ENCODE measurements at places on chromosomes 1 and 21. TPM values are rescaled to one million over a fixed set of nuclear protein-coding genes. Genes with fewer than 3 reads are reported as not detected.

Gene OR2T33
- not detected for total RNA-seq

GRCh38 chr1:231266811-231267322, 25.9 kb downstream of the GNPAT start:
- H3K27me3 ChIP-seq, result no peaks in the 10 kb centered on the region
- DNase-seq, result no peak
- no peaks in the 10 kb centered on the region for H3K36me3 ChIP-seq
- H3K4me3 ChIP-seq, result no peak overlapping the region
- H3K4me1 ChIP-seq, result no peaks in the 10 kb centered on the region

Gene C1orf94
- not detected for total RNA-seq

DNA sequence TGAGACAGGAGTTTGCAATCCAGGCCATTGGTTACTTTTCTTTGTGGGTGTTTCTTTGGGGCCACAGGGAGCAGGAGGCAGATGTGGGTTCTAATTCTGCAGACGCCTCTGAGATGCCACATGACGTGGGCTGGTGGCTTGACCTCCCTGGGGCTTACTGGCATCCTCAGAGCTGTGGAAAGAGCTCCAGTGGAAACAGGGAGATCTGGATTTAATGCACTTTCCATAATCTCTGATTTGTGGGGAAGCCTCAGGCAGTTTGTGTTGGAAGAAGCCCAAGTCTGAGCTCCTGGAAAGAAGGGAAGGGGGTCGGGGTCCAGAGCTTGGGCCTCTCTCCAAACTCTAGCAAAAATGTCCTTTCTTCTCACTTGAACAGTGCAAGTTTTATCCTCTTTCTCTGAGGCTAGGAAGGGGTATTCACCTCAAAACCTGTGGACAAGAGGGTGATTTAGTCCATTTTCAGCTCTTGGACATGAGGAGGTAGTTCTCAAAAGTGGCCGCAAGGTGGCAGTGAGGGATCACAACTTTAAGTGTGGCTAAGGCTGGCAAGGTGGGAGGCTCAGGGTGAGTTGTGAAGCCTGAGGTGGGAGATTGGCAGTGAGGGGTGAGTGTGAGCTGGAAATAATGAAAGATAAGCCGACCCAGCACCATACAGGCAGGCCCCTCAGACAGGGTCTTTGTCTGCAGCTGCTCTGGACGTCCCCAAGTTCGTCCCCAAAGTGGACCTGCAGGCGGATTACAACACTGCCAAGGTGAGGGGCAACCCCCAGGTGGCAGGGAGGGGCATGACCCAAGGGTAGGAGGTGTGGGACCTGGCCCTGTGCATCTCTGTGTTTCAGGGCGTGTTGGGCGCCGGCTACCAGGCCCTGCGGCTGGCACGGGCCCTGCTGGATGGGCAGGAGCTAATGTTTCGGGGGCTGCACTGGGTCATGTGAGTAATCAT, 9.2 kb downstream of the IKBKE start:
- no peaks in the 10 kb centered on the region for H3K27me3 ChIP-seq
- H3K4me1 ChIP-seq, result no peaks in the 10 kb centered on the region
- no peaks in the 10 kb centered on the region for H3K36me3 ChIP-seq
- DNase-seq, result peak; percentile 88

Gene THEM4
- 11.8 TPM for total RNA-seq

Gene SH3BGR
- 35.7 TPM for total RNA-seq

- peak; percentile 51 for DNase-seq
- no peak overlapping the region for H3K4me3 ChIP-seq
- H3K36me3 ChIP-seq, result no peaks in the 10 kb centered on the region
- H3K27me3 ChIP-seq, result no peaks in the 10 kb centered on the region
- H3K4me1 ChIP-seq, result no peaks in the 10 kb centered on the region
- no peak overlapping the region for H3K27ac ChIP-seq
Observed at GRCh38 chr1:225465793-225466517, 38.1 kb upstream of the LBR start.

DNA sequence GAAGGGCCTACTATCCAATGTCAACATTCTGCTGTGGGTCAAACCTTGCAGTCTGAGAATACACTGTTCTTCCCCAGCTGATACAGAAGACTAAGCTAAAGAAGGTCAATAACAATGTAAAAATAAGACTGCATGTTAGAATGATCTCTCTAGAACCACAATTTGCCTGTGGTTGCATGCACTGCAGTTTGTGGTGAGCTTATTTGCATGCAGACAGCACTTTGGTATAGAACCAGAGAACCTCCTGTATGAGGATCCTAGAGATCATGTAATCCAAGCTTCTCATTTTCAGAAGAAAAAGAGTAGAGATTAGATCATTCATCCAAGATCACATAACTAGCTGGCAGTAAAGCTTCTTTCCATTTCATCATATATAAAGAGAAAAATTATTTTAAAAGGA, 15.8 kb downstream of the SYNJ1 start:
- no peak overlapping the region for H3K27ac ChIP-seq
- H3K36me3 ChIP-seq, result no peaks in the 10 kb centered on the region
- no peaks in the 10 kb centered on the region for H3K27me3 ChIP-seq
- no peak for DNase-seq

DNA sequence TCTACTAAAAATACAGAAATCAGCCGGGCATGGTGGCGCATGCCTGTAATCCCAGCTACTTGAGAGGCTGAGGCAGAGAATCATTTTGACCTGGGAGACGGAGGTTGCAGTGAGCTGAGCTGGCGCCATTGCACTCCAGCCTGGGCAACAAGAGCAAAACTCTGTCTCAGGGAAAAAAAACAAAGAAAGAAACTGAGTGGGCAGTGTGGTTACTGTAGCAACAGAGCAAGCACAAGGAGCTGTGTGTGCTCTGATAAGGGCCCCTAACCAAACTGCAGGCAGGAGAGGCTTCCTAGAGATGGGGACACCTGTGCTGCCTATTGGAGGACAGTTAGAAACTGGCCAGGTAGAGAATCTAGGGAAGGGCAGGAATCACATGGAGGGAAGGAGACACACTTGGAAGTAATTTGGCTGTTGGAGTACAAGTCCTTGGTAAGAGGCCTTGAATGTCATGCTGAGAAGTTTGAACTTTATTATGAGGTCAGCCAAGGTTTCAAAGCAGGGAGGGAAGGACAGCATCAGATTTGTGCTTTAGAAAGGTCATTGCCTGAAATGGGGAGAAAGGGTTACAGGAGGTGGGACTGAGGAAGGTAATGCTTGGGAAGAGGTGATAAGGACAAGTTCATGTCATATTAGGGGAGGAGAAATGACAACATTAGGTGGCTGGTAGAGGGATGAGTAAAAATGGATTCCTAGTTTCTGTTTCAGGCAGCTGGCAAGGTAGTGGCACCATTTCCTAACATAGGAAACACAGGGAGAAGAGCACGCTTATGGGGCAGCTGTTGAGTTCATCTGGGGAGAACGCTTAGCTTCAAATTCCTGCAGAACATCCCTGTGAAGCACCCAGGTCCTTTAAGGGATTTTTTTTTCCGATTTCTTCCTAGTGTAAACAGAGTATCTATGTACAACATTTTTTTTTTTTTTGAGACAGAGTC, 69.2 kb upstream of the ARTN start:
- H3K27ac ChIP-seq, result no peak overlapping the region
- H3K4me3 ChIP-seq, result no peak overlapping the region
- no peak for DNase-seq
- H3K27me3 ChIP-seq, result no peaks in the 10 kb centered on the region

DNA sequence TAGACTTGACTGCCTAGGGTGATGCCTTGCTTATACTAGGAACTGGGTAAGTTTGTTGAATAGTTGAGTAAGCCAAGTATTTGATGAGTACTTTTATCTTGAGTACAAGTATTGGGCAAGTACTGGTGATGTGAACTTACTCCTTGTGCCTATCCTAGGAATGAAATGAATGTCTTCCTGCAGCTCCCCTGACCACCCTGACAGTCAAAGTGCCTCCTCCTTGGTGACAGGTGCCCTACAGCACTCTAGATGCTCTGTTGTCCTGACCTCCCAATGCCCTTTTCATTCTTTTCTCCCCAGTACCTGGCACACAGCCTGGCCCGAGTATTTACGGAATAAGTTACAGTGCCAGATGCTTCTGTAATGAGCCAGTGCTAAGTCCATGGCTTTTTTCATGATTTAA, 25.5 kb downstream of the PCSK9 start:
- H3K27me3 ChIP-seq, result no peaks in the 10 kb centered on the region
- H3K27ac ChIP-seq, result peak overlapping the region; percentile 45
- no peak for DNase-seq
- no peaks in the 10 kb centered on the region for H3K36me3 ChIP-seq
- H3K4me3 ChIP-seq, result no peak overlapping the region

Gene SIKE1
- 40.1 TPM for total RNA-seq

GRCh38 chr1:206502403-206502802, 4.9 kb upstream of the RASSF5 start:
- H3K27me3 ChIP-seq, result no peaks in the 10 kb centered on the region
- no peak overlapping the region for H3K4me3 ChIP-seq
- no peak overlapping the region for H3K27ac ChIP-seq
- peak; percentile 50 for DNase-seq

- no peaks in the 10 kb centered on the region for H3K36me3 ChIP-seq
- DNase-seq, result no peak
- no peak overlapping the region for H3K27ac ChIP-seq
- H3K27me3 ChIP-seq, result no peaks in the 10 kb centered on the region
- no peak overlapping the region for H3K4me3 ChIP-seq
Observed at GRCh38 chr1:13679651-13680050, 20.3 kb upstream of the PRDM2 start.

DNA sequence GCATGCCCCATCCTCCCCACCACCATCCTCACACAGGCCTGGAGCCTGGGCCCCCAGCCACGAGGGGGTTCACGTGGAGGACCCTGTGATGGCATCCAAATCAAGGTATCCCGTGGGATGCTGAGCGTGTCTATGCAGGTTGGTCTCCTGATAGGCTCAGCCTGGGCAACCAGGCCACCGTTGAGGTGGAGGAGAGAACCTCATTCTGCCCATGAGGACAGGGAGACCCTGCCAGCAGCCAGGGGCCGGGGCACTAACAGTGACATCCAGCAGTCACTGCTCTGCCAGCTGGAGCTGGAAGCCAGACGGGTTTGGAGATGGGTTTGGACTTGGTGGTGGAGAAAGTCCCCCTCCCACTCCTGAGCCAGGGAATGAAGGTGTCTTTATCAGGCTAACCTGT, 582.8 kb downstream of the MATN1 start:
- no peak overlapping the region for H3K27ac ChIP-seq
- H3K4me1 ChIP-seq, result no peaks in the 10 kb centered on the region
- DNase-seq, result no peak
- H3K36me3 ChIP-seq, result no peaks in the 10 kb centered on the region

Gene HFM1
- 1.2 TPM for total RNA-seq

Gene VAV3
- 7.2 TPM for total RNA-seq

GRCh38 chr1:160093624-160094290, 4.7 kb downstream of the IGSF8 start:
- no peaks in the 10 kb centered on the region for H3K27me3 ChIP-seq
- DNase-seq, result no peak
- H3K4me1 ChIP-seq, result no peaks in the 10 kb centered on the region
- peaks cover 3% of the 10 kb centered on the region for H3K36me3 ChIP-seq

DNA sequence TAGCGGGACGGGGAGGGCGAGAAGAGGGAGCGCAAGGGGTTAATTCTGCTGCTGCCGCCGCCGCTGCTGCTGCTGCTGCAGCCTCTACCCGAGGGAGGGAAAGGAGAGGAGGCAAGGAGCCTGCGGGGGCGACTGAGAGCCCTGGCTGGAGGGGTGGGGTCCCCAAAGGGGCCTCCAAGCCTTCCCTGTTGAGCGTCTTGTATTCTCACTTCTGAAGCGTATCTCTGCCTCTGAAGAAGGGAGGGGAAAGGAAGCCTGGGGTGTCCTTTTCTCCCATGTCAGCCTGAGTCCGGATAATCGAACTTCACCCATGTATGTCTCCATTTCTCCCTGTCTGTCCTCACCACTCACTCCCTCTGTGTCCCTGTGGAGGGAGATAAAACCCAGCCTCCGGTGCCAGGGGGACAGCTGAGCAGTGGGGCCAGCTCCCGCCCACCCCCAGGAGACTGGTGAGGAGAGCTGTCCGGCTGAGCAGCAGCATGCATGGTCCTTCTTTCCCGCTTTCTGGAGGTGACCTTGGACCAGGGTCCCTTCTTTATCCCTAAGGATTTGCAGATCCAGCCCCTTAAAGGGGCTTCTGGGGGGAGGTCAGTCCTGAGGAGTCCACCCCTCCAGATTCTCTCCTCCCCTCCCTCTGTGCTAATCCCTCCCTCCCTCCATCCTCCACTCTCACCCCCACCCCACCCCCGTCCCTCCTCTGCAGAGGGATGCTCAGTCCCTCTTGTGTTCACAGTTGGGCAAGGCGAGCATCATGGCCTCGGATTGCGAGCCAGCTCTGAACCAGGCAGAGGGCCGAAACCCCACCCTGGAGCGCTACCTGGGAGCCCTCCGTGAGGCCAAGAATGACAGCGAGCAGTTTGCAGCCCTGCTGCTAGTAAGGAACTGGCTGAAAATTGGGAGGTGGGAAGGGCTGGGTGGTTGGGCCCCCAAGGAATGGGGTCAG, 1.0 kb downstream of the NCDN start:
- H3K27me3 ChIP-seq, result no peaks in the 10 kb centered on the region
- H3K4me3 ChIP-seq, result peak overlapping the region; percentile 50
- H3K4me1 ChIP-seq, result no peaks in the 10 kb centered on the region
- peak overlapping the region; percentile 1 for H3K27ac ChIP-seq
- H3K36me3 ChIP-seq, result no peaks in the 10 kb centered on the region

DNA sequence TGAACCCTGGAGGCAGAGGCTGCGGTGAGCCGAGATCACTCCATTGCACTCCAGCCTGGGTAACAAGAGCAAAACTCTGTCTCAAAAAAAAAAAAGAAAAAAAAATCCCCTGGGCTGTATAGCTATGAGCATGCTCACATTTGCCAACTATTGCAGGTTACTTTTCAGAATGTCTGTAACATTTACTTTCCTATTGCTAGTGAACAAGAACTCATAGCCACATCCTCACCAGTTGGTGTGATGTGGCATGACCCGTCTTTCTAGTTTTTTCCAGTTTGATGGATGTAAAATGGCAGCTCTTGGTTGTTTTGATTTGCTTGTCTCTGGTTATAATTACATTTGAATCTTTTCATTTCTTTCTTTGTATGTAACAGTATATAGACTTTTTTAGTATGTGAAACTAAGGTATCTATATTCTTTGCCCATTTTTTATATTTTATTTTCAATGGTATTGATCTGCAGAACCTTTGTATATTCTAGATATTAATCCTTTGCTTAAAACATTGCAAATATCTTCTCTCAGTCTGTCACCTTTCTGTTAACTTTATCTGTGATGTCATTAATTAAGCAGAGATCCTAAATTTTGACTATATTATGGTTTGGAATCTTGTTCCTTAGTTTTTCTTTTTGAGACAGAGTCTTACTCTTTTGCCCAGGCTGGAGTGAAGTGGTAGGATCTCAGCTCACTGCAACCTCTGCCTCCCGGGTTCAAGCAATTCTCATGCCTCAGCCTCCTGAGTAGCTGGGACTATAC, 11.6 kb downstream of the MED18 start:
- H3K4me1 ChIP-seq, result no peaks in the 10 kb centered on the region
- no peak overlapping the region for H3K4me3 ChIP-seq
- no peaks in the 10 kb centered on the region for H3K36me3 ChIP-seq
- no peak for DNase-seq
- no peak overlapping the region for H3K27ac ChIP-seq

GRCh38 chr1:225396357-225396756, 31.5 kb downstream of the LBR start:
- no peak for DNase-seq
- no peaks in the 10 kb centered on the region for H3K27me3 ChIP-seq
- H3K36me3 ChIP-seq, result no peaks in the 10 kb centered on the region
- no peak overlapping the region for H3K4me3 ChIP-seq
- no peak overlapping the region for H3K27ac ChIP-seq
- H3K4me1 ChIP-seq, result no peaks in the 10 kb centered on the region

Gene RGS4
- total RNA-seq, result 11.9 TPM

Measured in aorta (tissue), 5 donors.